ENCODE measurements at places on chromosomes 4 and X. TPM values are rescaled to one million over a fixed set of nuclear protein-coding genes. Genes with fewer than 3 reads are reported as not detected.

TAF7L gene
- total RNA-seq = not detected

GRCh38 chr4:55143858-55144257 is 18.5 kb upstream of the KDR start:
- no peak for DNase-seq

DNA sequence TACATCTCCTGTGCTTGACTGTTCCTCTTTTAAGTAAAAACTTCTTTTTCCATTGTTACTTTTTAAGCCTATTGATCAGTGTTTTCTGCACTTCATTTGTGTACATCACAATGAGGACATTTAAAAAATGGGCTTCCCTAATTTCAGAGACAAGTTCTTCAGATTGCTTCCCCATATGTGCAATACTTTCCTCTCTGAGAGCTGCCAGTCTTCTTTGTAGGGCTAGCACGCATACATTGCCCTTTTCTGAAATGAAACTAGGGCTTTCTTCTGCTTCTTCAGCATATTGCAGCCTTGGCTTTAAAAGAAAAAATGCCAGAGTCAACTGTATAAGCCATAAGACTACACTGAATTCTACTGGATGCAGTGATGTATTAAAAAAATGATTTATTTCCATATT is 37.8 kb downstream of the FAT4 start:
- no peak for DNase-seq

GRCh38 chr4:143358923-143359643 is 22.4 kb downstream of the GAB1 start:
- DNase-seq = peak; percentile 92

DNA sequence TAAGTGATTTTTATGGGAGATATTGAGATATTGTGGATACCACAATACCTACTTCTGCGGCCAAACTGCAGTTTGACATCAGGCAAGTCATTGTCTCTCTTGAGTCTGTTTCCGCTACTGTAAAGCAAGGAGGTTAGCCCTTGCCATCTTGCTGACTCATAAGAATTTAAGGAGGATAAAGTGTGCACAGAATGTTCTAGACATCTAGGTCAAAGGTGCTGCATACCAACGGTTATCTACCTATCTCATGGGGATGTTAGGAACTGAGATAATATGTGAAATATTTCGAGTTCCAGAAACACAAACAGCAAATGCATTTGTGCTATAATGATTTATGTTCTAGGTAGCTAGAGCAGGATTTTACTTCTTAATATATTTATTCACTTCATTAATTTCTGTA is 211.5 kb upstream of the NR3C2 start:
- DNase-seq = no peak

GAGE13 gene
- not detected for total RNA-seq

- DNase-seq = no peak
These were observed 586 bp upstream of the NSG1 start for GRCh38 chr4:4386296-4386735.

GRCh38 chr4:38242101-38242500 is 281.9 kb downstream of the PTTG2 start:
- no peak for DNase-seq

CACNA1F gene
- 3.0 TPM for total RNA-seq

DNA sequence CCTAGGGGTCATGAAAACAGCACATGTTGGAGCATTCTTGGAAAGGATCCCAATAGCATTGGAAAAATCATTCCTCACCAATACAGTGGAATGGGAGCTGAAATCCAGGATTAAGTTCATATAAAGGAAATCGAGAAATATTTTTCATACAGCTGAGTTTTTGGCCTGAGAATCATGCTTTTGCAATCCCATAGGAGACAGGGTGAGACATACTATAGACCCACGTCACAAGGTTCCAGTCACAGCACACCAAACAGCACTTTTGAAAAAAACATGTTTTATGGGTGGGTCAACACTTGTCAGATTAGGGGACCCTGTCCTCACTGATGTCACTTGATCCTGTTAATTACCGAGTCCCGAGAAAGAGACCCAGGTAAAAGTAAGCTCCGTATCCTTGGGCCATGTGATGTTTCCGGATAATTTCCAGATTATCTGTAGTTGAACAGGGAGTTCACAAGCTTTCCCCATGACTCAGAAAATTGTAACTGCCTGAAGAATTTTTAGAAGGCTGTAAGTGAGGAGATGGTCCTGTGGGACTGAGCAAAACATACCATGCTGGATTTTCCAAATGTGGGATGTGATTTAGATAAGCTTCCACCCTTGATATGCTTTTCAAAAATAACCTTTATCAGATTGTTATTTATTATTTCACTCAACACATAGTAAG is 80.9 kb upstream of the TLR3 start:
- DNase-seq = no peak

DNA sequence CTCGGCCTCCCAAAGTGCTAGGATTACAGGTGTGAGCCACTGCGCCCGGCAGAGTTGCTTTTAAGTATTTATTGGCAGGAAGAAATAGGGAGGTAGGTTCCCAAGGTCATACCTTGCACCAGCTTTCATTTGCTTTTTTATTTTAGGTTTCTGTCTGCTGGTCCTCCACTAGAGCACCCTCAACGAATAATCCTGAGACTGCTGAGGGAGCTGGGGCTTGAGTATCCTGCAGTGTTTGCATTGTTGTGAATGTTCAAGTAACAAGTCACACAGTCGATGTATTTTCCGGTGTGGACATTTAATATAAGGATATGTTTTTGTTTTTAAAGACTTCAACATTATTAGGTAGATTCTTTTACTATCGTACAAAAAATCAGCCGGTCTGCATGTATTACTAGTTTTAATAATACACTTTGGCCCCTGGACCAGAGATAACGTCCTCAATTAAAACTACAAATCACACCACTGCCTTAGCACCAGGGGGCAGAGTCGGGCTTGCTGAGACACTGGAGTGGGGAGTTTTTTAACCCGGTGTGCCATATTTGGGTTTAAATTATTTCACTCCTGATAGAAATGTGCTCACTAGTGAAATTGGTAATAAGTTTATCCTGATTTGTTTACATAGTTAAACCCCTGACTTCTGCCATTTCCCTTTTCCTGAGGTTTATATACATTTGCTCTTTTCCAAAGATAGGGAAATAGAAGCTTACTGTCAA is 11.6 kb downstream of the SMIM20 start:
- no peak for DNase-seq

DNA sequence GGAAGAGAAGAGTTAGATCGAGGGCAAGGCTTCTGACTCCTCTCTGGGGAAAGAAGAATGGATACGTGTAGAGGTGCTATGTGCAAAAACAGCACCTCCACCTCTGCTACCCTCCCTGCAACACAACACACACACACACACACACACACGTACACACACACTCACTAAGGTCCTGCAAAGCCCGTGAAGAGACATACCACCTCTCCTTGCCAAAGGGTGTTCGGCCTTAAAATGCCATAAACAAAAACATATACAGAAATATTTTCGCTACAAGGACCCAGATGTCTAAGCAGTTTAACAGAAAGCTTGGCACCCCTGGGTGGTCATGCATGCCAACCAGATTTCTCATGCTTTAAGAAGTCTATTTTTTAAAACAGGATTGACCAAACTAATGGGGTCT is 1.5 kb downstream of the TIFA start:
- no peak for DNase-seq

GRCh38 chr4:140884431-140885058 is 128.4 kb upstream of the TBC1D9 start:
- no peak for DNase-seq

- no peak for DNase-seq
These were observed 149.4 kb downstream of the EFNB1 start for GRCh38 chrX:68978255-68978654.

CLCN4 gene
- total RNA-seq = 0.26 TPM

GCNA gene
- total RNA-seq = 2.0 TPM

VEGFC gene
- total RNA-seq = 5.3 TPM

- DNase-seq = no peak
These were observed 72.1 kb upstream of the ETNPPL start for GRCh38 chr4:108834835-108835384.

RELL1 gene
- total RNA-seq = 68.8 TPM

DNA sequence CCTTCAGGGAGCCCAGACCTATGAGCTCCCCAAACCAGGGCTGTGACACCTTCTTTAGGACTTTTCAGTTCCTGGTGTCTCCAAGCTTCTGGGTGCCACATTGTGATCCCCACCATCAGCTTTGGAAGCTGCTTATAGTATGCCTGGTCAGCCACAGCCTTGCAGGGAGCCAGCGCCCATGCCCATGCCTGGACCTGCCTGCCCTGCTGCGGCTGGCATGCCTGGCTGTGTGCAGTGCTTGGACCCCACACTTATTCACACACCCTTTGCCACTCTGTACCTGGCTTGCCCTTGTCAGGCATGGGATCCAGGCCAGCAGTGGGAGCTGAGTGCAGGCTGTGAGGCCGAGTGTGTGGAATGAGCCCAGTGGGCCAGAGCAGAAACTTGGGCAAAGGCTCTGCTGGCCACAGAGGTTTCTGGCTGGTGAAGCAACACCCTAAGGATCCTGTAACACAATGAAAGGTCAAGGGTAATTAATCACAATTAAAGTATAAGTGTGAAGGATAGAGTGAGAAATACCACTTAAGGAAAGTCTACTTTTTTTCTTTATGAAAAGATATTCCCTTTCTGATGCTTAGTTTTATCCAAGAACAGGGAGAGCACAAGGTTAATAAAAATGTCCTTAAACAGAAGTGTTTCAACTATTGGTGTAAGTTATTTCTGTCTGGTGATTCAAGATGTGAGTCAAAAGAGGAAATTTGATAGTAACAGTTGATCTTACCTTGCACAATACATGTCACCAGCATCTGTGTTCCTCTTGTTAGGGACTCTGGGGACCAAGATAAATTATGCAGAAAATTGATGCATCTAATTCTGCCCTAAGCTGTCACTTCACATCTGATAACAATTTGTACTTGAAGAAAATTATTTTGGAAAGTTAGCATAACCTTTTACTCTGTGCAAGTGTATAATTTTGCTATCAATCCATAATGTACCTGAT is 161.8 kb downstream of the FAM47A start:
- DNase-seq = no peak

- DNase-seq = no peak
These were observed 113.6 kb downstream of the ZNF518B start for GRCh38 chr4:10343656-10344055.

DNA sequence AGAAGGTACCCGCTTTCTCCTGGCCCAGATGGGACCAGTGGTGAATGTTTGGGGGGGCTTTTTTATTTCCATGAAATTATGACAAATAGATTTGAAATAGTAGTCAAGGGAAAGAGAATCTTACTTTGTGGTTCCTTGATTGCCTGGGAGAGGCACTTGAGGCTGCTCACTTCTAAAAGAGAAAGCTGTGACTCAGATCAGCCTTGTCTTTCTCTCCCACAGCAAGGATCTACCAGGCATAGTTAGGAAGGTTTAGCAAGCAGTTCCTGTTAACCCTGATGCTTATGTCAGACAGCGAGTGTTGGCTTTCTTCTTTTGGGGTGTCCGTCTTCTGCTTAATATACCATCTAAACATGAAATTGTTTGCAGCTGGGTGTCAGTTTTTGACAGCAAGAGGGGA is 114.5 kb downstream of the TSPAN7 start:
- DNase-seq = no peak

CXCL13 gene
- total RNA-seq = not detected

- no peak for DNase-seq
These were observed 18.6 kb upstream of the RAP1GDS1 start for GRCh38 chr4:98242538-98242937.

DNA sequence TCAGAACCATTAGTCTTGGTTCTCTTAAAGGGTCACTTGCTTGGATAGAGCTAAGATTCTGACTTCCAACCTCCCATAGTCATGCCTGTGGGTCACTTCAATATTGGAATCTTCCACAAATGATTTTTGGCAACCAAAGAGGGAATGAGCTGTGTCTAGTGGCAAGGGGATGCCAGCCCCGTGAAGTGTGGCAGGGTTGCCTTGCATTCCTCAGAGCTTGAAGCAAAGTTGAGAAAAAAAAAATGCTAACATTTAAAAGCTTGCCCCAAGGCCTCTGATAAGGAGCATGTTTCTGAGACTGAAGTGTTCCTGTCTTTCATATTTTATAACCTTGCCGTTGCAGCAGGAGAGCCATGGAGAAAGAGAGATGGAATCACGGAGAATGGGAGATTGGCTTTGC is 120.2 kb downstream of the PAPSS1 start:
- DNase-seq = no peak

DNA sequence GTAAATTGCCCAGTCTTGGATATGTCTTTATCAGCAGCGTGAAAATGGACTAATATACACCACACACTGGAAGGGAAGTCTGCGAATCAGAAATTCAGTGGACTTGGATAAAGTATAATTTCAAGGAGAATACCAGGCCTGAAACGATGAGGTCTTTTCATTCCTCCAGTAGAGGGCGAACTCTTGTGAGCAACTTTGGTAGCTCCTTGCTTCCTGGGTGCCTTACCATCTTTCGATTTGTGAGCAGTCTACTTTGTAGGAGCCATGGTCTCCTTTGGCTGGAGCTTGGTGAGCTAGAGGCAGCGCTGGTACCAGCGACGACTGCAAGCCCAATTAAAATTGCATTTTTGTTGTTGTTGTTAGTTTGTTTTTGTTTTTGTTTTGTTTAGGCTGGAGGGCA is 791.9 kb downstream of the FAT4 start:
- DNase-seq = no peak

GRCh38 chr4:148946271-148946670 is 504.1 kb upstream of the NR3C2 start:
- no peak for DNase-seq

DNA sequence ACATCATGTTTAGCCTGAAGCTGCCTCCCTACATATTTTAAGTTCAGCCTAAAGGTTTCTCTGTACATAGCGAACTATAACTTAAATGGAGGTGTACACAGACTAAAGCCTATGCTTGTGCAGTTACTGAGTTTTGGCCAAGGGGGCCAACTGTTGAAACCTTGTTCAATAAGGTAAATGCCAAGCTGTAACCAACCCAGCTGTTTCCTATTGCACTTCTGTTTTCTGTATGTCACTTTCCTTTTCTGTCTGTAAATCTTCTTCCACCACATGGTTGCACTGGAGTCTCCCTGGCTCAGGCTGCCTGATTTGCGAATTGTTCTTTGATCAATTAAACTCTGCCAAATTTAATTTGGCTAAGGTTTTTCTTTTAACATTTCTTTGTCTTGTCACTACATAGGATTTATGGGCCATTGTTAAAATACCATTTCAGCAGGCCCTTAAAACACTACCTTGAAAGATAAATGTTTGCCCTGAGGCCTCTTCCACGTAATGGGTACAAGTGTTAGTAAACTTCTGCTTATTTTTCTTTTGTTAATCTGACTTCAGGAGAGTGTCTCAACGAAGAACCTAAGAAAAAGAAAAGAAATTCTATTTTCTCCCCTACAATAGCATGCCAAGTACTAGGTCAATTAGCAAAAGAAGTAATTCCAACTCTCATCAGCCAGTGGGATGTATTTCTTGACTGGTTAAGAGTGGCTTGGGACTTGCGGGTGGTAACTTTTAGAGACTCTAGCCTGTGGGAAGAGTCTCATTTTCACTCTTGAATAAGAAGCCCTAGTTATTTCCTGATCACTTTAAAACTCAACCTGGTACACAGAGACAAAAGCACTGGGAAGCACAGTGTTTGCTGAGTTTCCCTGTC is 45.7 kb upstream of the PRSS12 start:
- no peak for DNase-seq

DNA sequence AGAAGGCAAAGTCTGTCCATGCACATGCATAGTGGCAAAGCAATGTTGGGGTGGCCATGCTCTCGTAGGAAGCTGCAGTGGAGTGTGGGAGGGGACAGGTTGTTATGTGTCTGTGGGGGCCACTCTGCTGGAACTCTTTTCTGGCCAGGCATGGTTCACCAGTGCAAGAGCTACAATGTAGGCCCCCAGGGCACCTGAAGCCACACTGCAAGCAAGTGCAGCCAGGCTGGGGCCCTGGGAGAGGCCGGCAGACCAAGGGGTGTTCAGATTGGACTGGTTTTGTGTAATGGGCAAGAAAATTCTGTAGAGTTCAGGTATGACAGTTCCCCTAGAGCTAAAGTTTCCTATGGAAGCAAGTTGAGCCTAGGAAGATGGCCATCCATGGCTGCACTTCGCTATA is 97.0 kb upstream of the ZC4H2 start:
- no peak for DNase-seq

Data from mucosa of descending colon (tissue), 3 donors.